ENCODE measurements at places on chromosomes 5 and 9. TPM values are rescaled to one million over a fixed set of nuclear protein-coding genes. Genes with fewer than 3 reads are reported as not detected.

- no peak for DNase-seq
These were observed 150.2 kb upstream of the TBCA start for GRCh38 chr5:77926337-77926736.

DNA sequence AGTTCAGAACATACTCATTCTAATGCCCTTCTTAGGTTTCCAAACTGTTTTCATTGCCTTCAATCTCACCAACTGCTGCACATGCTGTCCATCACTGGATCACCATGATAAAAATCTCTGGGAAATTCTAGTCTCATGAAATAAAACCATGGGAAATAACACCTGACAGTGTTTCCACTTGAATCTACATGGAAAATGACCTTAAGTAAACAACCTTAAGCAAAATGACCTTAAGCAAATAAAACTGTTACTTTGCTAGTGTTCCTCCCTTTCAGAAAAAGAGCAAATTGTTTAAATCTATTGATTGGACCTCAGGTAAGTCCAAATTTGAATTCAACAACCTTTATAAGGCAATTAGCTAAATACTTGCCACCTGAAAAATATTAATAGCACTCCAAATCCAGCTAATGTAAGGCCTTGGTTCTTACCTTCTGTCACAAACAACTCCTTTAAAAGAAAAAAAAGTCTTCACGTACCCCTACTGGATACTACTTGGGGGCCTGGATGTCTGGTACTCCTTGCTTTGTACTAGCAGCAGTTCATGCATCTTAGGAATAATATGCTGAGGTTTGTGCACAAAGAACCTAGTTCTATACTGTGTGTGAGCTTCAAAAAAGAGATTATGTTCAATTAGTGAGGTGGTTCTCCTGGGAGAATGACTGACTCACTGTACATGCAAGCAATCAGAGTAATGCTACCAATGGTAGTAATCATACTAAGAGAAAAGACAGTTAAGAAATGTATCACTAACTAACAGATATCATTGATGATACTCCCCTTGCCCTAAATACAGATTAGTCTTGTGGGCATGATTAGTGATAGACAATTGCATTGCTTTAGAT, 630.4 kb downstream of the PSAT1 start:
- DNase-seq: no peak

The SPATA31C1 gene
- not detected for total RNA-seq

The HEMGN gene
- total RNA-seq: 0.14 TPM

DNA sequence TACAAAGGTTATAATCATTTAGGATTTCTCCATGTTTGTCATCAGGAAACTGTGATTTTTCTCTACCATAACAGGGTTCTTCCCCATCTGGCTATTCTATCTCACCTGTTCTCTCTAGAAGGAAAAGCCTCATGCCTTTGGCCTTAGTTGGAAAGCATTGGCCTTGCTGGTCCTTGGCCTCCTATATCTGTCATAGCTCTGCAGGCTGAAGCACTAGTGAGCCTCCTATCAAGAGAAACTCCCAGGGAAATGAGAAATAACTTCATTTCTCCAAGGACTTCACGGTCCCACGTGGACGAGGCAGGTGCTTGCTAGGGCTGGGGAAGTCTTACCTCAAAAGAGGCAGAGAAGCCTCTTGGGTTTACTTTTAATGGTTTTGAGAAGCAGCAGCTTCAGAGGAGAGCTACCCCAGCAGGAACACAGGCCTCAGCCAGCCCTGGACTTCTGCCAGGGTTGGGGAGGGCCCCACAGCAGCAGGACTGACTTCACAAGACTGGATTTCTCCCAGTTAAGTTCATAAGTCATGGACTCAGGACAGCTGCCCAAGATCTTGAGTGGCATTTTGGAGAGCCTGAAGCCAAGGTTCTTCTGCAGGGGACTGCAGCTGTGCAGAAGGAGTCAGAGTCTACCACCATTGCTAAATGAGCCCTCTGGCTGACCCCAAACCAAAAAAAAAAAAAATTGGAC, 15.8 kb upstream of the PSAT1 start:
- peak; percentile 83 for DNase-seq

GRCh38 chr5:56819060-56819881, 3.9 kb downstream of the MAP3K1 start:
- DNase-seq: no peak

- DNase-seq: no peak
These were observed 51.0 kb downstream of the GNAQ start for GRCh38 chr9:77980622-77981021.

The IL3 gene
- not detected for total RNA-seq

- DNase-seq: no peak
These were observed 3.9 kb downstream of the MEGF9 start for GRCh38 chr9:120710110-120710981.

The GABRB2 gene
- 0.11 TPM for total RNA-seq

DNA sequence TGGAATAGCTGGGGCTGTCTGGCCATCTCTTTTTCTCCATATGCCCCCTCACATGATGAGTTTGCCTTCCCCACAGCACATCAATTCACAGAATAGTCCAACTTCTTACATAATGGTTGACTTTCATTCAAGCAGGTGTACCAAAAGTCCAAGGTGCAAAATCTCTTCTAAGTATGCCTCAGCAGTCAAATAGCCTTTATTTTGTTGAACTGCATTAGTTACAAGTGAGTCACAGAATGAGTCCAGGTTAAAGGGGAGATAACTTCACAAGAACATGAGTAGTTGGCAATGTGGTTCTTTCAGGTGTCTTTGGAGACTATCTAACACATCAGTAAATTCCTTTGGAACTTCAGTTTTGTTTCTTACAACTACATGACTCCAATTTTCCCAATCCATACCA, 672.5 kb downstream of the PRELID2 start:
- DNase-seq: no peak

The DDX4 gene
- not detected for total RNA-seq

DNA sequence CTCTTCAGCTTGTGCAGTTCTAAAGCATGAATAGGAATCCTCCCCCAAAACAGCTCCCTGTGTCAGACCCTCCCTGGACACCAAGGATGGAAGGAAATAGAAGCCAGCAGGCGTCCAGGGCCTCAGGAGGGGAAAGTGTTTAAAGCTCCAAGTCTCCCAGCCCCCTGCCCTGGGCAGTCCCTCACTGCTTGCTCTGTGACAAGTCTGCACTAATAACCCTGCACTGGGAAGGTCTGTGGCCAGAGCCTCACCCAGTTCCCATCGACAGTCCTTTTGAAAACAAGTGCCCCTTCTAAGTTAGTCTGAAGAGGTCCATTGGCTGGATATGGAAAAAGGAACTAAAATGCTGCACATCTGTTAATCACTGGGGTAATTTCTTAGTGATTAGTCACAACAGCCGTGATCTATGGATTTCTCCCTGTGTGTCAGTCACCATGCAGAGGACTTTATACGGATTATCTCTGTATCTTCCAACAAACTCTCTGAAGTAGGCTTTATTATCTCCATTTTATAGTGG, 195.3 kb downstream of the FBXL7 start:
- no peak for DNase-seq

- DNase-seq: no peak
These were observed 193.6 kb downstream of the GLIS3 start for GRCh38 chr9:4106081-4106759.

GRCh38 chr5:146756546-146756945, 122.0 kb downstream of the PPP2R2B start:
- no peak for DNase-seq

The NSA2 gene
- total RNA-seq: 44.1 TPM

DNA sequence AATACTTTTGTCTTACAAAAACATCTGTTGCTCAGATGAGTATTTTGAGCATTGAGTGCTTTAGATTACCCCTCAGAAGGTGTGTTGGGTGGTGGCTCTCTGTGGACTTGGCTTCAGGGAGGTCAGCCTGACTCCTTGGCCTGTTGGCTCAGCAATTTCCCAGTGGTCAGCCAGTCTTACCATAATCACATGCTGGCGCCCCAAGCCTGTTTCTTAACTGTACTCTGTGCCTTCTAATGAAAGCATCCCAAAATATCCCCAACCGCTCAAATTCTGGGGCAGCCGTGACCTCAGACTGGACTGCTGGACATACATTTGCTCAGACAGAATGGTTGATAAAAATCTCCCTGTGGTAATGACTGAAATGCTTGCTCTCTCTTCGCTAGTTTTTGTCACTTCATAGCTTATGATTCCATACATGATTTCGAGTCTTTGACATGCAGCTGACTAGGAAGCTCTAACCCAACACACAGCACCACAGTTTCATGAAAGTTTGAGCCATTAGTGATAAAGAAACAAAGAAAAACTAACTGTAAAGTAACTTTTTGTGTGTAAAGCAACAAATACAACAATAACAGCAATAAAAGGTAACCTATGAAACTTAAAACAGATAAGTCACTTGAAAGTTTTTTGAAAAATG, 562.2 kb upstream of the MEF2C start:
- no peak for DNase-seq

The GLT6D1 gene
- total RNA-seq: not detected

The SPEF2 gene
- 2.7 TPM for total RNA-seq

DNA sequence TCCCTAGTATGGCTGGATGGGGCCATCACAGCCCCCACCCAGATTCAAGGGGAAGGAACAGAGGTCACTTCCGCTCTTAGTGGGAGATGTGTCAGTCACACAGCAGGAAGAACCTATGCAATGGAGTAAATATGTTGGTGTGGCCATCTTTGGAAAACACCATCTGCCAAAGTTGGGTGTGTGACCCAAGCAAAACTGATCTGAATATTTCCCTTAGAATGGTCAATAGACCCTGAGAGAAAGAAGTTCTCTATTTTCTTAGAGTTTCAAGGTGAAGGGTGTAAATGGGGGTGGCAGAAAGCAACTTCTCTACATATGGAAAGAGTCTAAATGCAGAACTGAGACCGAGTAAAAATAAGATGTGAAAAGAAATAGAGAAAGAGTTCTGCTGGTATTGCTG, 212.7 kb downstream of the ESM1 start:
- no peak for DNase-seq

DNA sequence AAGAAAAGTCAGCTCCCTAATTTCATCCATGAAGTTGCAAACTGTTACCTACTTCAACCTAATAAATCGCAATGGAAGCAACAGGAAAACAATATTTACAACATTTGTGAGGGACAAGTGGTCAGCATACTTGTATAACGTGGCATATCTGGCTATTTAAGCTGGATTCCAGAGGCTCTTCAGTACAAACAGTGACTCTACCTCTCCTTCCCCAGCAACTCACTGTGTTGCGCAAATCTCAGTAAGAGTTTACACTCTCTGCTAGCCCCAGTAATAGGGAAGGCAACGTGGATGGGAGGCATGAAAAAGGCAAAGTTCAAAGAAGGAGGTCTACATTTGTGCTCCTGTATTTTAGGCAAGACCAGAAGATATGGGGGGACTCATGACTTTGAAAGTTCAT, 18.9 kb upstream of the SEMA5A start:
- DNase-seq: no peak

DNA sequence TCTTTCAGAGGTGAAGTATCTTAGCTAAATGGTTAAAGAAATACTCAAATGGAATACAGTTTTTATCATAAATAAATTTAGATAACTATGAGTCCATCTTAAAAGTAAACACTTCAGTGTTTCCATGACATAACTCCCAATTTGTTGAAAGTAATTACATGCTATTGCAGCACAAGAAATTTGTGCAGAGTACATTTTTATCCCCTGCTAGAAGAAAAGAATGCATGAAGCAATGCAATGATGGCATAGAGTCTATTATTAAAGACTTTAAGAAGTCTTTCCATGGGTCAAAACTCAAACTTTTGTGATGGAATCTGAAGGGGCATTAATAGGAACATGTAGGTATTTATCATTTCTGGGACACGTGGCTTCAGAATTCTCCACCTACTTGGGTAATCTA, 106.6 kb upstream of the DPYSL3 start:
- DNase-seq: no peak

GRCh38 chr5:100904259-100904861, 1.3 kb upstream of the ST8SIA4 start:
- no peak for DNase-seq

- peak; percentile 59 for DNase-seq
These were observed 22.1 kb downstream of the GFPT2 start for GRCh38 chr5:180330810-180331646.

The SLC23A1 gene
- not detected for total RNA-seq

The CCL27 gene
- total RNA-seq: 0.41 TPM

- DNase-seq: no peak
These were observed 476.4 kb downstream of the SPOCK1 start for GRCh38 chr5:137022725-137023124.

- DNase-seq: no peak
These were observed 84.9 kb downstream of the ISL1 start for GRCh38 chr5:51468196-51468595.

The FAF2 gene
- 13.0 TPM for total RNA-seq

- no peak for DNase-seq
These were observed 22.7 kb downstream of the KIF3A start for GRCh38 chr5:132714456-132715307.

- no peak for DNase-seq
These were observed 115.1 kb upstream of the MVB12B start for GRCh38 chr9:126211441-126212074.

- DNase-seq: no peak
These were observed 22.1 kb downstream of the LRRC19 start for GRCh38 chr9:26983340-26983739.

The KCNV2 gene
- not detected for total RNA-seq

- DNase-seq: no peak
These were observed 63.5 kb upstream of the BARX1 start for GRCh38 chr9:94018628-94019027.

The IL5 gene
- not detected for total RNA-seq

GRCh38 chr9:18138656-18139055, 335.3 kb upstream of the ADAMTSL1 start:
- DNase-seq: no peak
